ENCODE measurements at places on chromosomes 13 and 19. TPM values are rescaled to one million over a fixed set of nuclear protein-coding genes. Genes with fewer than 3 reads are reported as not detected.

ZSCAN22 gene
- 2.8 TPM for total RNA-seq

LIM2 gene
- not detected for total RNA-seq

RXFP2 gene
- total RNA-seq, result not detected

SYNGR4 gene
- total RNA-seq, result 0.35 TPM
